CD4-positive, alpha-beta T cell treated with Interleukin-15 for 4 hours (primary cell): ENCODE measurements at places on chromosomes 2 and 18.

DNA sequence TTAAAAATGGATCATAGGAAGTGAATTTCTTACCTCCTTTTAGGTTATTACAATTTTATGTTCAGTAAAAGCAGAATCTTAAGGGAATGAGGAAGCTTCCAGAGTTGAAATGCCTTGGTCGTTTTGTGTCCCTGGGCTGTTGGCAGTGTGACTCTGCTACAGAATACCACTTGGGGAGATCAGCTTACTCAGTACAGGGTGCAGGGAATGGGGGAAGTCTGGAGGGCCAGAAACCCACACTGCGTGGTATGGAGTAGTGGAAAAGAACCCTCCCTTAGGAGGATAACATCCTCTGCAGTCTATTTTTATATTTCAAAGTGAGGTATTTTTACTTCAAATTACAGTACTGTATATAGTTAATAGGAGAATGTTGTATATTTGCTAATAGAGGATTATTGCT, 51.1 kb downstream of the R3HDM1 start:
- no peak for DNase-seq

GRCh38 chr18:69953191-69953590, 5.5 kb upstream of the CD226 start:
- no peak for DNase-seq

DNA sequence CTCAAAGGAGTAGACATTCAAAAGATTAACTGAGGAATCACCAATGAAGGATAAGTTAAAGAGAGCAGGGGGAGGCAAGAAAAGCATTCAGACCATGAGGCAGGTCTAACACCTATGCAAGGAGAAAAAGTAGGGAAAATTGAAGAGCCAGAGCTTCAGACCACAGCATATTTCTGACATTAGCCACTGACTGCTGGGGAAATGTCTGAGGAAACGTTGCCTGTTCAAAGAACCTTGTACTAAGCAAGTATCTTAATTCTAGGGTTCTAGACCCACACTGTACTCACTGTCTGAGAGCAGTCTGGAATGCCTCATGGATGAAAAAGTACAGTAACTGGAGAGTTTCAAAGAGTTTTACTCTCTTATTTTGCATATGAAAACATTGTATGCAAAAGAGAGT, 39.5 kb upstream of the TFPI start:
- DNase-seq: no peak

GRCh38 chr2:141207036-141207385, 923.8 kb downstream of the LRP1B start:
- DNase-seq: no peak

DNA sequence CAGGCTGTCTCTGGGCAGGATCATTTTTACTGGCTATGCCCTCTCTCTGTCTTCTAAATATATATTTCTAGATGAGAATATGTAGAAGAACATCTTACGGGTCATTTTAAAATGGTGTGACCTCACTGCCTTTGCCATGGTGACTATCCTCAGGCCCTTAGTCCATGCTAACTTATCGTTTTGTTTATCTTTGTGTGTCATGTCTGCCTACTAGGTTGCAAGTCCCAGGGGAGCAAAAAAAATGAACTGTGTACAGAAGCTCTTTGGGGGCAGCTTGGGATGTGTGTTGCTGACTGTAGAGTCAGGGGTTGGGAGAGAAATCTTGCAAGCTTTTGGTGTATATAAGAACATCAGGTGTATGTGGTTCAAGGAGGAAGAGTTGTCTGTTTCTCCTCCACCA, 11.0 kb downstream of the CPSF3 start:
- no peak for DNase-seq

- no peak for DNase-seq
Measured at GRCh38 chr2:234741976-234742375, 209.8 kb upstream of the SH3BP4 start.

GRCh38 chr2:214019973-214020345, 390.9 kb upstream of the VWC2L start:
- DNase-seq: no peak

- no peak for DNase-seq
Measured at GRCh38 chr2:75621228-75621627, 25.4 kb upstream of the MRPL19 start.

- DNase-seq: no peak
Measured at GRCh38 chr2:227322530-227323205, 2.4 kb upstream of the MFF start.

DNA sequence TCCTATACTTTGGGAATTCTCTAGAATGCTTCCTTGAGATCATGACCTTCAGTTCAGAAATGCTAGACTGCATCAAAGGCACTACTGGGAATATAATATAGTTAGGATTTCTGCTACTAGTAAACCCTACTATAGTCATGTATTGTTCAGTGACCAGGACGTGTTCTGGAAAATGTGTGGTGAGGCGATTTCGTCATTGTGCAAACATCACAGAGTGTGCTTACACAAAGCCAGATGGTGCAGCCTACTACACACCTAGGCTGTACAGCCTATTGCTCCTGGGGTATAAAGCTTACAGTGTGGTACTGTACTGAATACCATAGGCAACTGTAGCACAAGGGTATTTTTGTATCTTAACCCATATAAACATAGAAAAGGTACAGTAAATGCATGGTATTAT, 13.0 kb downstream of the CXCR4 start:
- DNase-seq: no peak

DNA sequence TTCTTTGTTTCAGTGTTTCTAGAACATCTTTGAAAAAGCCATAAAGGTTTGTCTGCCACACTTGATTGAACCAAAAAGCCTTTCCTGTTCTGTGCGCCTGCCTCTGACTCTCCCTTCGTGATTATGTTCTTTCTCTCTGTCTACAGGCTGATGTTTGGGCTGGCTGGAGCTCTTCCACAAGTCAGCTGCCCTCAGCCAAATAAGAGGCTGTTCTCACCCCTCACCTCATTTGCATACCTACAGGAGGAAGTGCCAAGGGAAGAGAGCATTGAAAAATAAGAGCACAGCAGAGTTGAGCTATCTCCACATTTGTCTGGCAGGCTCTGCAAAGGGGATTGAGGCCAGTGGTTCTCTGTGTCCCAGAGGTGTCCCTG, 15.8 kb downstream of the INPP5D start:
- DNase-seq: peak; percentile 48

DNA sequence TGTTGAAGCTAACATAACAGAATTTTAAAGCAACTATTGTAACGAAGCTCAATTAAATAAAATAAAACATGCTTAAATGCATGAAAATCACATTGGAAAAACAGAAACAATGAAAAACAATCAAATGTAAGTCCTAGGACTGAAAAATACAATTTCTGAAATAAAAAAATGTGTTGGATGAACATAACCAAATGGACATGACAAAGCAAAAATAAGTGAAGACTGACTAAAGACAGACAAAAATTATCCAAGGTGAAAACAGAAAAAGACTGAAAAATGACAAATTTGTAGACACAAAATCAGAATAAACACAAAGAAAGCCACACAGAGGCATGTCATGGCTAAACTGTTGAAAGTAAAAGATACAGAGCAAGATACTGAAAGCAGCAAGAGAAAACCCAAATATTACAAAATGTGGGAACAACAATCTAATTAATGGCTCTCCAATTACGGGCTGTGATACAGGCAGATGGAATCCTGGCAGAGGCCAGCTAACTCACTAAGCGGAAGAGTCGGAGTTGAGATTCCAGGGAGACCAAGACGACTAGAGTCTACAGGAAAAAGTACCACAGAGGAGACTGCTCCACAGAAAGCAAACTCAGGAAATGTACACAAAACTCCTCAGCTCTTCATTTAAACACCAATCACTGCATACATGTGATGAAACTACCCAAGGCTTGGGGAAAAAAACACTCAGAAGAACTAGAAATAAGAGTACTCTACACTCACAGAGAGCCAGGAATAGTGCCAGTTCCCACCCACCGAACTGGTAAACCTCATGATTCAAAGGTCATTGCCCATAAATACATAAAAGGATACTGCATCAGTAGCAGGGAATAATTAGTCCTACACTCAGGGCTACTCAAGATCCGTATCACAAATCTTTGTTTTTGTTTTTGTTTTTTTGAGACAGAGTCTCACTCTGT, 83.6 kb downstream of the ATAD2B start:
- DNase-seq: no peak

DNA sequence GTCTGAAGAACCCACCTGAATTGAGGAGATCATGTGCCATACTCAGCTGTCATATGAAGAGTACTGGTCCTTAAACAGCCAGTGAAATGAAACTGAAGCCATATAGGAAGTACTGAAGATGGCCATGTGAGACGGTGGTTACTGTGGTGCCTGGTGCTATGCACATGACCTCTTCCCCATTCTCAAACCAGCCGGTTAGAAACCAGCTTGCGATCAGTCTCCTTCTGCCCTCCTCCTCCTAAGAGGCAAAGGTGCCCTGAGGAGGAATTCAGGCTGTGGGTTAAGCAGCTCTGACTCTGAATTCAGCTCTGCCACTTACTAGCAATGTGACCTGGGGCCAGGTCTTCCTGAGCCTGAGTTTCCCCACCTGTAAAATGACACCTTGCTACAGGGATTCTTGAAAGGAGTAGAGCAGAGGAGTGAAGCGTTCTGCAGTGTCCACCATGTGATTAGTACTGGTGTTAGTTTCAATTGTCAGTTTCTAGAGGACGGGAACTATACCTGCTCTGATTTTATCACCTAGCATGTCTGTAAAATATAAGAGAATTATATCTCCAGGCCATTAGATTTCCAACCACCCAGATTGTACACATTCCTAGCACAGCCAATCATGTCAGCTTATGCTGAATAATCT, 5.1 kb downstream of the FECH start:
- DNase-seq: no peak

- DNase-seq: peak; percentile 82
Measured at GRCh38 chr2:238320246-238320647, at the start of gene TRAF3IP1. Gene TRAF3IP1 (plus strand): TSS chr2:238320518. CDS start chr2:238320663, 145 bp downstream.

DNA sequence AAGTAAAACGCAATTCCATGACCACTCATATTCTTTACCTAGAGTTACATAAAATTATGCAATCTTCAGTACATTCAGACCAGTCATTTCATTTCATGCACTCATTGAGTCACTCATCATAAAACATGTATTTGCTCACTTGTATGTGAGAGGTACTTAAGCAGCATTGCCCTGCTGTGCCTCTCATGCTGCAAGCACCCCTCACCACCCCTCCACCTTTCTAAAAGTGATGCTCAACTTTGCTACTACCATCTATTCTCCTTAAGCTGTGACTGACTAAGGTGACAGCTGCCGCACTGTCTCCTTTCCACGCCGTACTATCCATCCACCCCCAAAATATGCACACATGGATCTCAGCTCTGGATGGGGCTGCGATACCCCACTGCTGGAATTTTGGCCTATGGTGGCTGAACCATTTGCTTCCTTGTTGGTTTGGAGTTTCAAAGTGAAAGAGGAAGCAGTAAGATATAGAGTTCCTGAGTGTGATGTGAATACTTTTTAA, 7.2 kb downstream of the ARHGAP25 start:
- DNase-seq: no peak

- DNase-seq: no peak
Measured at GRCh38 chr2:152425765-152426727, 91.1 kb downstream of the FMNL2 start.

DNA sequence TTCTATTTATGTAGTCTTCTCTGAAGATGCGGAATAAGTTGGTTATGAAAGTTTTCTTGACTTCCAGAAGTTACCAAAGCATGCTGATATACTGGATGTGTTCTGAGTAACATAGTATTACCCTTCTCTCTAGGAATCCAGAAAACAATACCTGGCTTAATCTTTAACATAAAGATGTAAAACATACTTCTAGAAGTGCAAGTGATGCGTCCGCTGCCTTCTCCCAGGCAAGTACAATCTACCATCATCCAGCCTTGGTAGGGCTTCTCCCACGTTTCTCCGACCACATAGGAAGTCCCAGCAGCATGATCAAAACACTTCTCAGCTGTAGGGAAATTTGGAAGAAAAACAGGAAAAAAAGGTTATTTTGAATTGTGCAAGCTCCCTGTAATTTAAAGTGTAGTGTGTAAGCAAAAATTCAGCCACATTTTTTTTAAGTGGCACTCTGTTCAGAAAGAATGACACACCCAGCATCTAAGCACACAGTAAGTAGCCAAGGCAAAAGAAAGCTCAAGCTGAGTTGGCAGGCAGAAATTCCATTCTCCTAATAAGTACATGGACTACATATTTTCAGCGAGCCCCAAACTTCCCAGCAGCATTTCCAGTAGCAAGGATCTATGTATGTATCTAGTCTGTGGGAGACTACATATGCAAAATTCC, 5.2 kb downstream of the FN1 start:
- no peak for DNase-seq

DNA sequence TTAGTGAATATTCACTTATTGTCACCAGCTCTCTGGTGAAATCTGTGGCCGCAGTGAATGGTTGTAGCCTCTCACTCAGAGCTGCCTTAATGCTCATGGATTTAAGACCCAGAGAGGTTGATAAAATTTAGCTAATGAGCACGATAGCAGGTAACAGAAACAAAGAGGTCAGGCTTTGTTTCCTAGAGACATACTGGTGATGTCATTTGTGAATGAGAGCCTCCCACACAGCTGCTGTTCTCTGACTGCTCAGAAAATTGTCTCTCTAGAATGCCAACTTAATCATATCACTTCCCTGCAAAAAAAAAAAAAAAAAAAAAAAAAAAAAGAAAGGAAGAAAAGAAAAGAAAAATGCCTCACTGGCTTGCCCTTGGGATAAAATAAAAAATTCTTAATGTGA, 411.7 kb upstream of the MYT1L start:
- DNase-seq: no peak

GRCh38 chr2:100888601-100889000, 68.7 kb downstream of the NPAS2 start:
- no peak for DNase-seq

GRCh38 chr2:188727846-188728245, 246.3 kb upstream of the COL3A1 start:
- DNase-seq: no peak

- no peak for DNase-seq
Measured at GRCh38 chr2:17780546-17780945, 26.6 kb downstream of the GEN1 start.

- peak; percentile 85 for DNase-seq
Measured at GRCh38 chr2:70084973-70085710, 2.1 kb upstream of the PCBP1 start.

DNA sequence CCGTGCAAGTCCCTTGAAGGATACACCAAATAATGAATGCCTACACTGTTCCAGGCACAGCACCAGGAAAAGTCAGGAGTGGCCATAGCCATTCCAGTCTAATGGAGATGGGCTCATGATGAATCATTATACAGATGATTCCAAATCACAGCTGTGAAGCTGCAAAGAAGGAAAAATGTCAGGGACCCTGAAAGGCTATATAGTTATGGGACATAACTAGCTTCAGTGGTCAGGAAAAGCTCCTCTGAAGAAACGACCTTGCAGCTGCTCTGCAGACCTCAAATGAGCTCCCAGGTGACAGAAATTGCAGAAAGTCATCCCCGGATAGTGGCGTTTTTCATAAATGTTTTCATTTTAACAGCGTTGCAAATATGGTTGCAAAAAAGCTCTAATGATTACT, 200.8 kb downstream of the PTGR3 start:
- DNase-seq: no peak

DNA sequence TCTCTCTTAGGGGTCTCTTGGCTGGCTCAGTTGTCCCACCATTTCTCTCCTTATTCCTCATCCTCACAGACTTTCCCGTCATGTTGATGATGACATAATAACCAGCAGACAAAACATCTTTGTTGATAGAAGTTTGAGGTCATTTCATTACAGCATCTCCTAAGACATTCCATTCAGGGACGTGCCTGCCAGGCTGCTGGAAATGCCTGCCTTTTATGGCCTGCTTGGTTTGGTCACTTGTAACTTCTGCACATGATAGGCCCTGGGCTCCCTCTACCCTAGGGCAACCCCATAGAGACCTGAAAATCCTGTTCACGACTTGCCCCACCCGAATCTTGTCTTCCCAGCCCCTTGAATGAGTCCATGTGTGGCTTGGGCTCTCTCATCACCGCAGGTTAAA, 81.7 kb downstream of the SDC1 start:
- no peak for DNase-seq
